ENCODE measurements at places on chromosomes 6 and 20.
A peak's percentile ranks its signal among the peaks of the same experiment; 100 is the strongest.

- DNase-seq, result peak; percentile 49
Observed at GRCh38 chr20:38293491-38294065, 10.4 kb upstream of the BPI start.

DNA sequence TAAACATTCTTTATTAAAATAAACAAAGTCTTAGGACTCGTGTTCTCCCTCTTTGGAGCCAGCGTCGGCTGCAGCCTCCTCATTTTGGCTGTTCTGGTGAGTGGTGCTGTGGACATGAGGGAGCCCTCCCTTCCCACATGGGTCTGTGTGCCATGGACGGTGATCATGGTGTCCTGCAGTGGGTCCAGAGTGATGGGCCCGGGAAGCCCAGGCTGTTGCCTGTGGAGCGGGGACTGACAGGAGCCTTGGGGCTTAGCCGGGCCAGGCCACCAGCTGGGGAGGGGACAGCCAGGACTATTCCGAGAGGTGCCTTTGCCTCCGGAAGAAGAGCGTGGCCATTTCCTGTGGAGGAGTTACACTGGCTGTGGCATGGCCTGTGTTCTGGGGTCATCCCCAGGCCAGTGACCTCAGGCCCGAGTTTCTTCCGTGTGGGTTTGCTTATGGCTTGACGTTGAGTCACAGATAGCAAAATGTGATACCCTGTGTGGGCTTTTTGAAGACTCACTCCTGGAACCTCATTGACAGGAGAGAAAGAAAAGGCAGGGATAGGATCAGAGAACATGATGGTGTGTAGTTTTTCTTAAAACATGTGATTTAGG lies 153.4 kb downstream of the DTNBP1 start:
- DNase-seq, result no peak

GRCh38 chr6:31690231-31691077 lies 9.6 kb upstream of the LY6G5C start:
- DNase-seq, result no peak

DNA sequence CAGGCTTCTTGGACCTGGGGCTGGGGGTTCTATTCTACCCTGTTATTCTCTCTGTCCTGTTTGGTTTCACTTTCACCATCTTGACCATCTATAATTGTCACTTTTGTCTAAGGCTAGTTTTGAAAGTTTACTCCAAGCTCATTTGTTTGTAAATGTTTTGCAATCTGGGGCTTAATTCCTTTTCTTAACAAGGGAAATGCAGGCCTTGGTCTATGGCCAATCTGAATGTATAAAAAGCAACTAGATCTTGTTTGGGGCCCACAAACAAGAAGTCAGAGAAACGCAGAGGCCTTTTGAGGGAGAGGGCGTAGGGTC lies 86.3 kb upstream of the PREP start:
- DNase-seq, result no peak

GRCh38 chr6:30998785-30999184 lies 11.5 kb upstream of the MUC22 start:
- no peak for DNase-seq

GRCh38 chr20:10318291-10319024 lies 99.8 kb downstream of the SNAP25 start:
- DNase-seq, result no peak

DNA sequence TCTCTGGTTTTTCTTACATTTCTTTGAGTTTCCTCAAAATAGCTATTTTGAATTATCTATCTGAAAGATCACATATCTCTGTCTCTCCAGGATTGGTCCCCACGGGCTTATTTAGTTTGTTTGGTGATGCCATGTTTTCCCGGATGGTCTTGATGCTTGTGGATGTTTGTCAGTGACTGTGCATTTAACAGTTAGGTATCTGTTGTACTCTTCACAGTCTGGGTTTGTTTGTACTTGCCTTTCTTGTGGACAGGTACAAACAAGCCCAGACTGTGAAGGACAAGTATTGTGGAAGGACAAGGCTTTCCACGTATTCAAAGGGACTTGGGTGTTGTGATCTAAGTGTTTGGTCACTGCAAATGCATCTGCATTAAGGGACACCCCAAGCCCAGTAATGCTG lies 49.9 kb upstream of the TOP1 start:
- no peak for DNase-seq

- no peak for DNase-seq
Observed at GRCh38 chr6:72740135-72740534, 118.3 kb downstream of the KCNQ5 start.

- DNase-seq, result peak; percentile 58
Observed at GRCh38 chr20:6595704-6596103, 171.8 kb upstream of the BMP2 start.

GRCh38 chr6:52328303-52328662 lies 33.7 kb upstream of the PAQR8 start:
- no peak for DNase-seq

DNA sequence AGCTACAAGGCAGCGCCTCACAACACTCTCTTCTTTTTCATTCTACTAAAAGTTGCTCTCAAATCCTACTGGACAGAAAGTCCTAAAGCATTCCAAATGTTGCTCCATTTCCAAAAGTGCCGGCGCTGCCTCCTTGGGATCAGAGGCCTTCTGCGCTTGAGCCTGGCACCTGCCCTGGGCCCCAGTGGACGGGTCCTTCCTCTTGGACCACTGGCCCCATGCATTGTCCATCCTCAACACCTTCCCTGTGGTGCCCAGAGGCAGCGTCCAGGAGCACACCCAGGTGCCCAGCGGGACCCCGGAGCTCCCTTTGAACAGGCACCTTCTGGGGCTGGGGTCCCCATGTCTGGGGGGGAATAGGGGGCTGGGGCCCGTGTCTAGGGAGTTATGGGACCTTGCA lies 205.2 kb downstream of the ERMARD start:
- DNase-seq, result no peak

- DNase-seq, result no peak
Observed at GRCh38 chr6:105243487-105243886, 63.7 kb upstream of the POPDC3 start.

GRCh38 chr6:25558155-25558817 lies 93.7 kb upstream of the SCGN start:
- no peak for DNase-seq

DNA sequence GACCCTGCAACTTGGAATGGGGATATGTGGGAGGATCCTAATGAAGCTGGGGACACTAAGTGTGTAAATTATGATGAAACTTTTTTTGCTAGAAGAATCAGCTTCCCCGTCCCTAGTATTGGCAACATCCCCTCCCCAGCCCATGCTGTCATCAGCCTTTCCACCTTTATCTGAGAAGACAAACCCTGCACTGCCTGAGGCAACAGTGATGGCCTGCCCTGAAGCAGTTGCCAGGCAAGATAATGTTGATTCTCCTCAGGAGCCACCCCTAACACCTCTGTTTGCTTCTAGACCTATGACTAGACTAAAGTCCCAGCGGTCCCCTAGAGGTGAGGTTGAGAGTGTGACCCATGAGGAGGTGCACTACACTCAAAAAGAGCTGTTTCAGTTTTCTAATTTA lies 27.1 kb downstream of the MICA start:
- DNase-seq, result no peak

DNA sequence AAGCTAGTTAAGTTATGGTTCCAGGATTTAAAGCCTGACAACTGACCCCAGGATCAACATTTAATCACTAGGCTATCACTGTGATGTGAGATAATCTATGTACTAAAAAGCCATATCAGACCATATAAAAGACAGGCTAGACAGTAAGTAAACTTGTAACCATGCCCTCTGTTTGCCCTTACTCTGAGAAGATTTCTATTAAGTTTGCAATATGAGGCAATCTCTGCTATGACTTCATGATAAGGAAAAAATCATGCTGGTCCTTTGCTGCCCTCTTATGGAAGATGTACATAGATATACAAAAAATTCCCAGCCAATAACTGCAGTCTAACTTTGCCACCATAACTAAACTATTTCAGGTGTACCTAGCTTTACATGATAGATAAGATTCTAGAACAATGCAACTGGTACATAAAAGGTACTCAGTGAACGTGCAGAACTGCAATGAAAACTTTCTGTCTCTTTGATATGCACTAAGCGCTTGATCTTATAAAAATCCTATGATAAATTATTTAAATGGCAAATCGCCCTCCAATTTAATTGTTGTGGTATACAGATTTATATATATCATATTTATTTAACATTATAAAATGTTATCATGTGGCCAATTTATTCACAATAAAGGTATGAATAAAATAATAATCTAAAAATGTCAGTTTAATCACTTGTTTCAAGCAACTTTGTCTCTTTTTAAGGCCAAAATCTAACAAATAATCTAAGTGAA lies 70.5 kb downstream of the FAM217A start:
- DNase-seq, result peak; percentile 89

DNA sequence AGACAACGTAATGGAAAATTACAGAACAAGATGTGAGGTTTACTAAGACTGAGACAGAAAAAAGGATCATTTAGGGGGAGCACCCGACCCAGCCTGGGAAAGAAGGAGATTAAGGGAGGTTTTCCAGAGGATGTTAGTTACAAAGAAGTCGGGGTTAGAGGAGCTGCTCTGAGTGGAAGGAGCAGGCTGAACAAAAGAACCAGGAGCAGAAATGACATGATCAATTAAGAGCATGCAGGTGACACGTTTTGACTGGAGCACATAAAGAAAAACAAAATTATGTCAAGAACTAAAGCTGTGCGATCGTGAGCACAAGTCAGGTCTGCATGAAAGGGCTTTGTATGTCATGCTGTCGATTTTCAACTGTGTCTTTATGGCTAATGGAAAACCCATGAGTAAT lies 417.3 kb upstream of the MARCKS start:
- DNase-seq, result no peak

- no peak for DNase-seq
Observed at GRCh38 chr6:16474772-16475493, 236.5 kb downstream of the GMPR start.

- peak; percentile 6 for DNase-seq
Observed at GRCh38 chr6:168106633-168107005, 27.6 kb upstream of the FRMD1 start.

DNA sequence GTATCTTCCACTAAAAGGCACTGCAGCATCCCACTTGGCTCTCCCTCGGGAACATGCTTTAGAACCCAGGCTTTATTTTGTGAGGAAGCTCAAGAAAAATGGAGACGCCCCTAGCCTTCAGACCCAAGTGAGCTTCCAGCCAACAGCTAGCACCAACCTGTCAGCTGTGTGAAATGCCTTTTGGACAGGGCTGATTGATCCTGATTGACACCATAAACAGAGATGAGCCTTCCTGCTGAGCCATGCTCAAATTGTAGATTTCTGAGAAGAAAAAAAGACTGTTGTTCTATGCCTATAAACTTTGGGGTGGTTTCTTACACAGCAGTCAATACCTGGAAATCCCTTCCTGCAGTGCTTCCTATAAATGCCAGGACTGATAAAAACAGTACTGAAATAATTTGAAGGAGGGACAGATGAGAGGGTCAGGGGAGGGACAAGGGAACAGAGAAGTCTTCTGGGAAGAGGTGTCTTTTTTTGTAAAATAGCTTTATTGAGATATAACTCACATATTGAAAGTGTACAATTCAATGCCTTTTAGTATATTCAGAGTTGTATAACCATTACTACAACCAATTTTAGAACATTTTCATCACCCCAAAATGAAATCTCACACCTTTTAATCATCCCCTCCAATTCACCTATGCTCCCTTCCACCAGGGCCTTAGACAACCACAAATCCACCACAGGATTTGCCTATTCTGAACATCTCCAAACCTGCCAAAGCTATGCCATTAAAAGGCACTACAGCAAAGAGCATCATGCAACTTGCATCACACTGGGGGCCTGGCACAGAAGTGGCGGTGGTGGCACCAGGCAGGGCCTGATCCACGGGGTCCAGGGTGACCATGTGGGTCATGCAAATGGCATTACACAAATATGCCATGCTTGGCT lies 2.7 kb upstream of the STK4 start:
- no peak for DNase-seq

- no peak for DNase-seq
Observed at GRCh38 chr6:139371421-139372203, 2.8 kb downstream of the CITED2 start.

DNA sequence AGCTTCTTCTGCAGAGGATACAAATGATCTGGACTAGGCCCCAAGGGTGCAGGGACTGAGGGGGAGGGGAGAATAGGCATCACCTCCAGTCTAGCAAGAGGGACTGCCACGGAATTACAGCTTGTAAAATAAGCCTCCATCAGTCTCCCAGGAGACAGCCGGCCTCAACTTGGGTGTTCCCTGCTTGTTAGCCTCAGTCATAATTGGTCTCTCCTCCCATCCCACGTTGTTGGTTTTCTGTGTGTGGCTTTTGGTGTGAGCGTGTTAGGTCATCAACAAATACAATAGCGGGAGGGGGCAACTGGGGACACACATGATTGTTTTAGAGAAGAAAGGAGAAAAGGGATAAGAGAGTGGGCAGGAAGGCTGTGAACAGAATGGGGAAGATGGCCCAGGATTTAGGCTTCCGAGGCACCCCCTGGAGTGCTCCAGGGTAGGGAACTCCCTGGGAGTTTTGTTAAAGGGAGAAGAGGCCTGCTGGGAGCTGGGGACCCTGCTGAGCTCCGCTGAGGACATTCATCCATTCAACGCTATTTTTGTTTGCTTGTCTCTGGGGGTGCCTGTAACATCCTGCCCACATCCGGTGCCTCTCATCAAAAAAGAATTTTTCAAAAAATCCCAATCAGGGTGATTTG lies 9.2 kb downstream of the FOXA2 start:
- peak; percentile 36 for DNase-seq

- DNase-seq, result no peak
Observed at GRCh38 chr6:123830120-123830519, 26.5 kb downstream of the NKAIN2 start.

DNA sequence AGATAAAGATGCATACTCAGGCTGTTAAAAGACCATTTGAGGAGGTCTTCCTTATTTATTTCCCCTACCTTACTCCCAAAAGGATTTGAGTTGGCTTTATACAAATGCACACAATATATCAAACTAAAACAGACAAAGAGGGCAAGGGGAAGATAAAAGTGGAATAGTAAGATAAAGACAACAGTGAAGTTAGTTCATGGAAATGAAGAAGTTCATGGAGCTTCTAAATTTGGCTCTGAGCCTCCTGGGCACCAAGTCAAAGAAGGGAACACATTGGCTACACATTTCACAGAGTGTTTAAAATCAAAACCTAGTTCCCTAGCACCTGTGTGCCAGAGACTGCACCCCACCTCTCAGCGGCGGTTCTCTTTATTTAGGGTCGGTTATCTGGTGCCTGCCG lies 25.8 kb upstream of the ARMC2 start:
- DNase-seq, result no peak

GRCh38 chr6:34095741-34096140 lies 50.1 kb downstream of the GRM4 start:
- DNase-seq, result no peak

DNA sequence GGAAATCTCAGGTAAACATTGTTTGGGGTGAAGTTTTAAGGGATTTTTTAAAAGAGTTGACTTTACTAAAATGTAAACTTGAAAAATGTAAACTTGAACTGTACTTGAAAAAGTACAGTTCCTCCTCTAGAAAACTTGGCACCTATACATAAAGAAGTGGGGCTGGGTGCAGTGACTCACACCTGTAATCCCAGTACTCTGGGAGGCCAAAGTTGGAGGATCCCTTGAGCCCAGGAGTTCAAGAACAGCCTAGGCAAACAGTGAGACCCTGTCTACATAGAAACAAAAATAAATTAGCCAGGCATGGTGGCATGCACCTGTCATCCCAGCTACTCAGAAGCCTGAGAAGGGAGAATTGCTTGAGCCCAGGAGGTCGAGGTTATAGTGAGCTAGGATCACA lies 7.2 kb downstream of the BTBD9 start:
- no peak for DNase-seq
